KG1 (cell line): ENCODE measurements at places on chromosomes 7 and 10.

- DNase-seq: no peak
Measured at GRCh38 chr7:63030061-63030460, 968.6 kb upstream of the ZNF722 start.

DNA sequence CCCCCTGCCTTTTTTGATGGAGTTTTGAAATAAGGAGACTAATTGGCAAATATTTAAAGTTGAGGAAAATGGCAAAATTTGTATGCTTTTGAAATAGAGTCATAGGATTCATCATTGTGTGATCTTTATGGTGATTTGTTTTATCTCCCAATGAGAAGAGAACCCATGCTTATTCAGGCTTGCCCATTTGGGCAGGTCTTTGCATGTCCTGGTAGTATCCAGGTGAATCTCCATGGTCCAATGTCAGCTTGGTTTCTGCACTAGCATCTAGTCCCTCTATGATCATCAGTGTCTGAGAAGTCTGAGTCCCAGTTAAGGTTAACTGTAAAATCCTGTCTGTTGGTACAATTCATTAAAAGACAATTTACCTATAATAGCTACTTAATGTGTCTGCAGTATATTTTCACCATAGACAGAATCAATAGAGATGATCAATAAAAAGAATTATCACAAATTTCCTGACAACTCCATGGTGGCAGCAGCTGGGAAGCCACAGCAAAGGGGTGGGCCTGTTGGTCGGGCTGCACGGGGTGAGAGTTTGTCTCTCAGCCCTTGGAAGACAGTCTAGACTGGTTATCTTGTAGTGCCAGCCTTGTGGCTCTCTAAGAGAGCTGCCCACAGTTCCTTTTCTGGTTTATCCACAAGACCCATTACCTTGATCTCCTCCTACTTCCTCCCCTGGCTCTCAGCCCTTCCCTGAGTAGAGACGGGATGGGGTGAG lies 22.2 kb upstream of the BMPER start:
- no peak for DNase-seq

DNA sequence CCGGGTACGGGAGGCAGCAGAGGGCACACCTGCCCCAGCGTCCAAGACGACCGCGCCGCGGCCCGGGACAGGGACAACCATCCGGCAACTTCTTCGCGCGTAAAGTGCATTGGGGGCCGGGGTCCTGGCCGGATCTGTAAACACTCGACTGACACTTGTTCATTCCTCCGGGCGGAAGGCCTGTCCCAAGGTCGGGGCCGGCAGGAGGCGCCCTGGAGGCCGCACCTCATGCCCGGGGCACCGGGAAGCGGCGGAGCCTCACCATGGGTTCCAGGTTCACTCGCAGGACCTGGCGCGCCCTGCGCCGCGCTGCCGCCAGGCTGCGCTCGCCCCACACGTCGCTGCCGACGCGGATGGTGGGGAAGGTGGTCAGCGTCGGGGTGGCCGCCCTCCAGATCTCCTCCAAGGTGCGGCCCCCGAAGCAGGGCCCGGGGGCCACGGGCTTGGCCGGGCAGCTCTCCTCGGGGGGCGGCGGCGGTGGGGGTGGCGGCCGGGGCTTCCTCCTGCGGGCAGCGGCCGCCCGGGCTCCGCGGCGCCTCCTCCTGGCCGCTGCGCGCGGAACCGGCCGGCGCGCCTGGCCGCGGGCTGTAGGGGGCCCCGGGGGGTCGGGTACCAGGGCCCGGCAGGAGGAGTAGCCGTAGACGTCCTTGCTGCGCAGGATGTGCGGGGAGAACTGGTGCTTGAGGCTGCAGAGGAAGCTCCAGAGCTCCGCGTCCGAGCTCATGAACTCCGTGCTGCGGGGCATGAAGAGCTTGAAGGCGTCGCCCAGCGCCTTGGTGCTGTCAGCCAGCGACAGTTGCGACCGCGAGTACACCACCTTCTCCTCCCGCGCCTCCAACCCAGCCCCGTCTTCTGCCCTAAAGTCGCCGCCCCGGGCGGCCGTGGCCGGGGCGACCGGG lies 746 bp downstream of the CCDC71L start:
- DNase-seq: peak; percentile 7

GRCh38 chr7:88331322-88331721 lies 24.6 kb upstream of the STEAP4 start:
- no peak for DNase-seq

GRCh38 chr10:3895045-3895631 lies 110.1 kb upstream of the KLF6 start:
- no peak for DNase-seq

- no peak for DNase-seq
Measured at GRCh38 chr10:234708-235406, 99.6 kb downstream of the ZMYND11 start.

GRCh38 chr10:8581521-8582225 lies 527.2 kb downstream of the GATA3 start:
- no peak for DNase-seq

DNA sequence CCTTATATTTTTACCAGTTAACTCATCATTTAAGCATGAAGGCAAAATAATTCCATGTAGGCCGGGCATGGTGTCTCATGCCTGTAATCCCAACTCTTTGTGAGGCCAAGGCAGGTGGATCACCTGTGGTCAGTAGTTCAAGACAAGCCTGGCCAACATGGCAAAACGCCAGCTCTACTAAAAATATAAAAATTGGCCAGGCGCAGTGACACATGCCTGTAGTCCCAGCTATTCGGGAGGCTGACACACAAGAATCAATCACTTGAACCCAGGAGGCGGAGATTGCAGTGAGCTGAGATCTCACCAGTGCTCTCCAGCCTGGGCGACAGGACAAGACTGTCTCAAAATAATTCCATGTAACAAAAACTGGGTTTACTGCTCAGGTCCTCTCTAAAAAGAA lies 18.3 kb downstream of the HNRNPA2B1 start:
- DNase-seq: no peak

DNA sequence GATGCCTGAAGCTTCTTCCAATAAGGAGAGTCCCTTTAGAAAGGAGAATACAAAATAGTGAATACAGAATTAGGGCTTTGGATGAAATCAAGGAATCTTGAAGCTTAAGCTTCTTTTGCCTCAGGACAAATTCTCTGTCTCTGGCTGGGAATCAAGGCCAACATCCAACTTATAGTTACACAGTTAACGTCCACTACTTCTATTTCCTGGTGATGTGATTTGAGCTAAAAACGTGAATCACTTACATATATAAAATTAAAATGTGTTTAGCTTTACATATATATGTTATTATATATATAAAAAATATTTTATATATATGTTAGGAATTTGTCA lies 11.4 kb upstream of the INPP5F start:
- no peak for DNase-seq

- DNase-seq: no peak
Measured at GRCh38 chr7:105307163-105307672, 81.5 kb downstream of the SRPK2 start.

- DNase-seq: no peak
Measured at GRCh38 chr7:20249920-20250319, 32.7 kb upstream of the MACC1 start.

DNA sequence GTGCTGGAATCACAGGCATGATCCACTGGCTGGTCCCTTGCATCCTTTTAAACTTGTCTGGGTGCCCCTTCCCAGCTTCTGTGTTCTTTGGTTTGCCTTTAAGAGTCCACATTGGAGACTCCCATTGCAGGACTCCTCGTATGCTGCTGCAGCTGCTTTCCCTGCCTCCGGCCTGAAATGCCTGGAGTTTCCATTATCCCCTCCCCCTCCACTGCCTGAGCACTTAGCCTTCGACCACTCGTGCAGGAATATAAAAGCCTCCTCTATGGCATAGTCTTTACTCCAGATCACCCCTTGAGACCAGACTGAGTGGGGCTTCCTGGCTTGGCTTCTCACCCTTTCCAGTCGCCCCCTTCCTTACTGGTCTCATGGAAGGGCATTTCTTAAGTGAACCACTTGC lies 80.2 kb downstream of the RHOBTB1 start:
- DNase-seq: no peak

- no peak for DNase-seq
Measured at GRCh38 chr10:101774589-101775272, 1.2 kb downstream of the FGF8 start.

GRCh38 chr10:106355450-106355849 lies 809.1 kb downstream of the SORCS1 start:
- no peak for DNase-seq

GRCh38 chr10:11064832-11065231 lies 47.2 kb downstream of the CELF2 start:
- DNase-seq: no peak

DNA sequence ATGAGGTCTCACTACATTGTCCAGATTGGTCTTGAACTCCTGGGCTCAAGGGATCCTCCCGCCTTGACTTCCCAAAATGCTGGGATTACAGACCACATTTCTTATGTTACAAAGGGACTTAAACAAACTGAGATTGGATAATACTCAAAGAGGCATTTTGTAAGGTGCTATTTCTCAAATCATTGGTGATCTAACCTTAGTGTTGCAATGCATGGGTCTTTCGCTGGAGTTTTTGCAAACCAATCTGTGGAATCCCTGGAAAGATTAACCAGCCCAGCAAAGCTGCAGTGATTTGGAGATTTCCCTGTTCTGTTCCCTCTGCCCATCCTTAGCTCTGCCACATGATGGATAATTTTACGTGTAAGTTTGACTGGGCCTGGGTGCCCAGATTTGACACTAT lies 20.4 kb upstream of the ECHDC3 start:
- no peak for DNase-seq

DNA sequence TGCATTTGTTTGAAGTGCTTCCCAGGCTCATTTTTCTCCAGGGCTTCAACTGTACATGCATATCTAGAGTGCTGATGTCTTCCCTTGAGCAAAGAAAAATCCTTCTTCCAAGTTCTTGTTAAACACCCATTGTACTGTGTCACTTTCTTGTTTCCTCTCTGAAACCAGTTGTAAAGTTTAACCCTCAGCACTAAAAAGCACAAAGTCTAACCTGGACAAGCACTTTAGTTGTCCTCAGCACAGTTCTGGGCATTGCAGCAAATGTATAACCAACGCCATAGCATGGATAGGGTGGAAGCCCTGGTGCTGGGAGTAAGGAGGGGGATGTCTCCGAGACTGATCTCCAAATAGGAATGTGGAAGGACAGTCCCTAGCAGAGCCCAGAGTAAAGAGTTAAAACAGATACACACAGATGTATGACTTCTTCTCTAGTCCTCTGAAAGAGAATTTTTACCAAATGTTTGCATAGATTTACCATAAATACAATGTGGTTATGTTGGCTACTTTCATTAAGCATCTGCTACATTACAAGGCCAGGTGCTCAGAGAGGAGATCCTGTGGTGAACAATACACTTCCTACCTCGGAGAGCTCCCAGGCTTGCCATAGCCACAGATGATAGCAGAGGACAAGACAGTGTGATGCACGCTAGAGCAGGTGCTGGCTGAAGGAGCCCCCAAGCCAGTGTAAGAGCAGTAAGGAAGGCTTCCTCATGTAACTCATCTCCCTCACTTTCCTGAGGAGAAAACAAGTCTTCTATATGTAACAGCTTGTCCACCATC lies 57.0 kb downstream of the DNAJC12 start:
- no peak for DNase-seq

DNA sequence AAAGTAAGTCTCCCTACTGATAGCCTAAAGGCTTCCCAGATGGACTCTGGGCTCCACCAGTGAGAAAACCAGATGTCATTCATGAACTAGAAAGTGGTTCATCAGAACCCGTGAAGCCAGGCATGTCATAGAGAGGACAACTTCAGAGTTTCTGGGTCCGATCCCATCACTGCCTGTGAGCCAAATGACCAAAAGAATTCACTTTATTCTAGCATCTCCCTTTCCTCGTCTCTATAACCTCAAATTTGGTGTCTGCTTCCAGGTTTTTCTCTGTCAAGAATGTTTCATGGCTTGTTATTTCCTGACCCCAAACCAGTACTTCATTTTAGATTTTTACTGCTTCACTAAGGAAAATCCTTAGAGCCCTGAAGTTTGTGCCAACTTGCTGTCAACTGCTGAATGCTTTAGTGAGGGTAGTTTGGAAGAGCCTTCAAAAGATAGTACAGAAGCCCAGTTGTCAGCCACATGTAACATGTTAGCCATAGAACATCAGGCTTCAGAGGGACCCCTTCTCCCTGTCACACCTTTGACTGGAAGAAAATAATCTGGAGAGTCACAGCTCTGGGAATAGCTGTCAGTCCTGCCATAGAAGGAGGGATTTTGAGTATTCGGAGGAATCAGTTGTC lies 34.0 kb downstream of the ITGB8 start:
- no peak for DNase-seq

DNA sequence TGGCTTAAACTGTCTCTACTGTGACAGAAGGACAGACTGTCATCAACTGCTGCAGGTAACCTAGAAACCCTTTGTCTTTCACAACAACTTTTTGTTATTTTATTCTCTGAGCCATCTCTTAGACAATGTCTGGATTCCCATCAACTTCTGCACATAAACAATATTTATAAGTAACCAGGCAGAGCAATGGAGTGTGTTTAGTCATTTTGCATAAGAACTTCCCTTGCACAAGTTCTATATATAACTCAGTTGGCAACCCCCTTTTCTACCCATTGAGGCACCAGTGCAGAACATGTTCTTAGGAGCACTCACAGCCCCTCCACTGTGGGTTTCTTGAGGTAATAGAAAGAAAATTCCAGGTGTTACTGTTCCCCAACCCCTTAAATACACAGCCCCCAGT lies 65.0 kb upstream of the IL6 start:
- no peak for DNase-seq

- DNase-seq: no peak
Measured at GRCh38 chr10:119025336-119025735, 4.2 kb upstream of the NANOS1 start.

- no peak for DNase-seq
Measured at GRCh38 chr10:119860866-119861607, 11.6 kb downstream of the MCMBP start.

- no peak for DNase-seq
Measured at GRCh38 chr10:72229261-72230251, 13.5 kb upstream of the ASCC1 start.

GRCh38 chr7:21500117-21500832 lies 42.6 kb upstream of the DNAH11 start:
- no peak for DNase-seq

DNA sequence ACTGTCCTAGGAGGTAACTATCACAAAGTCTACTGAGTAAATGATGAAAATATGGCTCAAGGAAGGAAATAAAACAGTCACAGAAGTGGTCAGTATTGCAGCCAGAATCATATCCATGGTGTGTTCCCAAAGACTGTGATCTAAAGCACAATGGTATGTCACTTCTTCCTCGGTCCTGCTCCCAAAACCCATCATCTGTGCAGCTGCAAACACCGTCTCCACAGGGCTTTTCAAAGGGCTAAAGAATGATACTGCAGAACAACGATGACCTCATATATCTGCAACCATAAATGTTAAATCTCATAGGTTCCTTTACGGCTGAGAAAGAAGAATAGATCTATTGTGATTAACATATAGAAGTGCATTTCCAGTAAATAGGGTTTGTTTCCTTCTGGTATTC lies 465.0 kb downstream of the GRID1 start:
- DNase-seq: no peak

GRCh38 chr7:105677817-105678573 lies 96.7 kb upstream of the EFCAB10 start:
- no peak for DNase-seq

GRCh38 chr7:142454862-142455261 lies 197.0 kb upstream of the PRSS58 start:
- no peak for DNase-seq

GRCh38 chr7:79761876-79762429 lies 308.5 kb upstream of the MAGI2 start:
- no peak for DNase-seq
